AML-193 (cell line): ENCODE measurements at places on chromosomes 11 and 22.

DNA sequence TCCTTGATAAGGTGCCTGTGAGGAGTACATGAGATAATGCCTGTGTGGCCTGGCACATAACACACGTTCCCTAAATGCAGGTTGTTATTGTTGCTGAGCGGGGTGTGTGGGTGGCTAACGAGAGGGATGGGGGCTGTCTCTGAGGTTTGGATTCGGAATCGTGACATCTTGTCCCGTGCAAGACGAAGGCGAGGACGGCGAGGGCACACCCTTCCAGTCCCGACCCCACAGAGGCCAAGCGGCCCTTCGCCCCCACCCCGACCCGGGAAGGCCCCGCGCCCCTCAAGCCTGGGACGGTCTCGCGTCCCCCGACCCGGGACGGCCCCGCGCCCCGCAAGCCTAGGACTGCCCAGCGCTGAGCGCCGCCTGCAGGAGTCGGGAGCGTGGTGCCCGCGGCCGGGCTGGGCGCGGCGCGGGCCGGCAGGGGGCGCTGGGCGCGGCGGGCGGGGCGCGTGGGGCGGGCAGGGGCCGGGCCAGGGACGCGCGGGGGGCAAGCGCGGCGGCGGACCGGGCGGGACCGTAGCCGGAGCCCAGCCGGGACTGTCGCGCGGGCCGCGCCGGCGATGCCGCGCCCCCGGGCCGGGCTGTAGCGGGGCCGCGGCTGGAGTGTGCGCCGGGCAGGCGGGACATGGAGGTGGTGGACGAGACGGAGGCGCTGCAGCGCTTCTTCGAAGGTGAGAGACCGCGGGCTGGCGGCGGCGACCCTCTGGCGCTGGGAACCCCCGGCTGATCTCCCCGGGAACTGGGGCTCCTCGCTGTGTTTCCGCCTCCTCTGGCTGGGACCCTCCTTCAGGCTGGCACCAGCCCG lies at the start of gene MYRF:
Gene MYRF, plus strand, starts transcription at position 520 of the 808 bp plus-strand sequence. Its CDS starts 109 bp downstream, at position 629.
- peak; percentile 10 for DNase-seq

DNA sequence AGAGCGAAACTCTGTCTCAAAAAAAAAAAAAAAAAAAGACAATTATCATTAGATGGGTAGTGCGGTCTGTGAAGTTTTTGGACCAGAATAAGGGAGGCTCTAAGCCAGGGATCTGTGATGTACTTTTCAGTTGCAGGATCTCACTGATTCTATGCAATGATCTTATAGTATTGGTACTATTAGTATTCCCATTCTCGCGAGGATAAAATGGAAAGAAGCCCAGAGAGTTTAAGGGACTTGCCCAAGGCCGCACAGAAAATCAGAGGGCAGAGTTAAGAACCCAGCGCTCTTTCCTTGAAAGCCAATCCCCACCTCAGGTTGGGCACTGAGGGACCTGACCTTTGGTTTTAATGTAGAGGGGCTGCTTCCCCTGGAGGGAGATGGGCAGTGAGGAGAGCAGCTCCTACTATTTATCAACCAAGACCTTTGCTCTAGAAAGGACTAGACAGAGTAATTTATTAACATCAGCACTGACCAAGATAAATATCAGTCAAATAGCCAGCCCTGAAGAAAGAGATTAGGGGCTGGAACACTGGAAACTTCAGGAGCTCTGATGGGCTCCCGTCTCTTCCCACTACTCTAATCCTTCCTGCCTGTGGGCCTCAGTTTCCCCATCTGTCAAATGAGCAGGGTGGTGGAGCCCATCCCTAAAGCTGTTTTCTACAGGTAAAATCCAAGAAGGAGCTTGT lies 6.0 kb downstream of the NIPSNAP1 start:
- no peak for DNase-seq

- no peak for DNase-seq
These were observed 138.6 kb downstream of the SLC1A2 start for GRCh38 chr11:35280727-35281126.

DNA sequence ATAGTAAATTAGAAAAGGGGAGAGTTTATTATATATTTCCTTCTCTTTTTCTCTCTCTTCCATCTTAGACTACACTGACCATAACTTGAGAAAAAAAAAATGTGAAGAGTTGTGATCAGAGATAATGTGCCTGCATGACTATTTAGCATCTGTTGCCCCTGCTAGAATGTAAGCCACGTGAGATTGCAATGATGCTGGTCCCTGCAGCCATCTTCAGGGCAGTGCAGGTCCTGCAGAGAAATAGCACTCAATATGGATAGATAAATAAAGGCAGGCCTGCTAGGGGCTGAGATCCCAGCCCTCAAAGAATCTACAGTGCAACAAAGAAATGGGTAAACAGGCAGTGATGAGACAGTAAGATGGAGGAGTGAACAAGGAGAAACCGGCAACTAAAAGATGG lies 7.8 kb upstream of the DKK3 start:
- no peak for DNase-seq

- no peak for DNase-seq
These were observed 9.2 kb downstream of the RRP8 start for GRCh38 chr11:6594142-6594768.

GRCh38 chr11:76380159-76380976 lies 564 bp downstream of the THAP12 start:
- DNase-seq: no peak

GRCh38 chr11:35566885-35567284 lies 41.5 kb upstream of the PAMR1 start:
- DNase-seq: no peak

GRCh38 chr22:27686534-27686933 lies 115.0 kb downstream of the MN1 start:
- DNase-seq: no peak

GRCh38 chr11:27141576-27141975 lies 101.0 kb downstream of the BBOX1 start:
- no peak for DNase-seq

- DNase-seq: no peak
These were observed 100.6 kb downstream of the CSNK2A3 start for GRCh38 chr11:11252403-11252802.

DNA sequence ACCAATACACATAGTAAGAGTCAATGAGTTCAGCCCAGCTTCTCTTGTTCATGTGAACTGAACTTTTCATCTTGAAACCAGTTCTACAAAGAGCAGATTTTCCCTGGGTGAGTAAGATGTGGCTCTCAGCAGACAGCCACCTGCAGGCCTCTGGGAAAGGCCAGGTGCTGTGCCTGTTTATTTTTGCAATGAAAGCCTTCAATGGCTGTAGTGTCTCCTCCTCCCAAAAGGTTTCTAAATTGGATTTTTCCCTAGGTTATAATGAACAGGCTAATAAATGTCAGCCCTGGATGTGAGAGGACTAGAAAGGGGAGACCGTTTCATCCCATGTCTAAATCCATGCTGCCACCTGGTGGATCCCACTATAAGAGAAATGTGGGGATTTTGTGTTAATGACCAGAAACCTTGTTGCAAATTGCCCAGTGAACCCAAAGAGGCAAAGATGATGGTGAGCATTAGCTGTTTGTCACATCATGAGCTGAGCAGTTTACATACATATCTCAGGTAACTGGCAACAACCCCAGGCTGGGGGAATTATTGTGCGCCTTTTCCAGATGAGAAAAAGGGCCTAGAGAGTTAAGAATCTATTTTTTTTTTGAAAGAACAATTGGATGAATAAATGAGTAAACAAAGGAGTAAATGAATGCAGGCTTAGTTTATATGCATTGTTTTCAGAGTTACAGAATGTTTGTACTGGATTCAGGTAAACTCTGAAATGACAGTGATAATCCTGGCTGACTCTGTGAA lies 12.7 kb downstream of the C11orf91 start:
- DNase-seq: peak; percentile 37

GRCh38 chr22:27845644-27846043 lies 44.1 kb upstream of the MN1 start:
- DNase-seq: no peak

DNA sequence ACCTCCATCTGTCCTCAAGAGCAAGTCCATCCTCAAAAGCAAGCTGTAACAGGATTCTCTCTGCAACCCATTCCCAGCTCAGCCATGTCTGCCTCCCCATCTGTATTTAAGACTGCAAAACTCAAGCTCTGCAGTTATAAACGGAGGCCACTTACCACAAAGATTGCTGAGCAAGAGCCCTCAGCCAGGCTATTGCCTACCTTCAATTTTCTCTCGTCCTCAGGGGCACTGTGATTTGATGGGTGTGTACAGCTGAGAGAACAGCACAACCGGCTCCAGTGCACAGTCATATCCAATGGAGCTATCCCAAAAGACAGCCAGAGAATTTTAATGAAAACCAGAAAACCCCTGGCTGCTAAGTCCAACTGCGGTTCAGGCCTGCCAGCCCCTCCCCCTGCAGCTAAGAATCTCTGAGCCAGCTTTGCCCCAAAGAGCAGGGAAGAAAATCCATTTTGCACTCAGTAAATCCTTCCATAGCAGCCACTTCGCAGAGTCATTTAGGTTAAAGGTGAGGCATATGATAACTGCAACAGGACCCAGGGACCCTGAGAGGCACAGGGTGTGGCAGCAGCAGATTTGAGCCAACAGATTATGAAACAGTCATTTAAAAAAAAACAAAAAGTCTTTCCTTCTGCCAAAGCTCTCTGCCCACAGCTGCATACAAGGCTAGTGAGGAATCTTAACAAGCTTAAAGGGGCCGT lies 37.6 kb downstream of the RAB30 start:
- DNase-seq: no peak

GRCh38 chr11:65420979-65421793 lies 1.4 kb upstream of the NEAT1 start:
- DNase-seq: peak; percentile 88

DNA sequence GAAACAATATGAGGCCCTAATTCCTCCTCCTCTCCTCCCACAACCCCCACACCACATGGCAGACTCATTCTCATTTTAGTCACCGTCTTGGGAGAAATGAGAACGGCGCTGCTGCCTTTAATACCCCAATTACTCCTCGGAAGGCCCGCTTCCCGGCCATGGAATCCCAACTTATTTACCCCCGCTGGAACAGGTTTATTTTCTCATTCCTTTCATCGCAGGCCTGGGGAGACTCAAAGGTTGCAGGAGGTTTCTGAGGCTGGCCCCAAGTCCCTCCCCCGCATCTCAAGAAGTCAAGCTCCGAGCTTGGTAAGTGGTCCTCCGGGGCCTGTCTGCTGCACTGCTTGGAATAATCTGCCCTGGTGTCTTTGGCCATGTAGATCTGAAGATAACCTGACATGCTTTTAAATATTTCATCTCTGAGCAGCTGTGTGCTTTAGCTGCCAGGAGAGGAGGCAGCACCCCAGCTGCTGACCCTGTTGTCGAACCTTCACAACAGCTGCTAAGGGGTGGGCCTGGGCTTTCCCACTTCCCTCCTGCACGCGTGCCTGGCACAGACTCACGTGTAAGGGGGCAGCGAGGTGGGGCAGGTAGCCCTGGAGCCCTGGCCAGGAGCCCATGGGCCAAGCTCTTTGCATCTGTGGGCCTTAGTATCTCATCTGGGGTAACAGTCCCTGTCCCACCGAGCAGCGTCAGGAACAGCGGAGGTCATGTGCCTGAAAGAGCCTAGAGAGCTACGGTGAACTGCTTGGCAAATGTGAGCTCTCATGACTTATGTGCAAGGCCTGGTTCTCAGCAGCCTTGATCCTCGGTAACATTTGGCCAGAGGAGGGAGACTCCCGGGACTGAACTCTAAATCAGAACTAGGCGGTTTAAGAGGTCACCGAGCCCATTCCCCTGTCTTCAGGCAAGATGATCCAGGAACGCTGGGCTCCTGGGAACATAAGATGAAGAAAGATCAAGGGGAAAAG lies 164.6 kb downstream of the ST3GAL4 start:
- no peak for DNase-seq

GRCh38 chr22:19085233-19085718 lies 36.9 kb downstream of the DGCR2 start:
- peak; percentile 55 for DNase-seq
